ENCODE measurements at places on chromosomes 7 and 10.
A peak's percentile ranks its signal among the peaks of the same experiment; 100 is the strongest.

- DNase-seq: no peak
Observed at GRCh38 chr10:113959383-113959760, 84.3 kb upstream of the ADRB1 start.

GRCh38 chr7:16637379-16637778 is 8.2 kb downstream of the ANKMY2 start:
- DNase-seq: no peak

DNA sequence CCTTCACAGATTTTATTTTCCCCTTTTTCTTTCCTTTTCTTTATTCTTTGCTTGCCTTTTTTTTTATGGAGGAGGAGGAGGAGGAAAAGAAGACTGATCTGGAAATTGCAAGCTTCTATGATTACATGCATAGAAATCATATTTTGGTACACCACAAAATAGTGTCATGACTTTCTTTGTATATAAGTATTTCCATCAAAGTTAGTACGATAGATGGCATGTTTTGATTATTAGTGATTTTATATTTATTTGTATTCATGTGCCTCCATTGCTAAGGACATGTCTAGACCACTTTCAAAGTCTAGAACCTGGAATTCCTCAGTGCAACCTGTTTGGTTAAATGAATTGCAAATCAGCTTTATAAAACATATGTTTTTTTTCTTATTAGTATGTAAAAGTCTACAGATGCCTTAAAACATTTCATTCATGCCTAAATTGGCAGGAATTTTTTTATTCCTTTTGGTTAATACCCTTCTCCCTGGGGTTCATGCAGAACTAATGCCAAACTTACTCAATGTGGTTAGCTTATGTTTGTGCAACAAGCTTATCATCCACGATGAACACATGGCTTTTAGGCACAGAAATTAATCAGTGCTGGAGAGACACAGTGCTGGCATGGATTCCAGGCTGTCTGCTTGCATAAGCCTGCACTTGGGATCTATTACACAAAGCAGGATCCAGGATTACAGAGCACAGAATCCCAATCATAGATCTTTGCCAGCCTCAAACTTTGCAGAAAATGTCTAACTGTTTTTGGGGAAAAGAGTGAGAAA is 213.1 kb downstream of the CHRM2 start:
- peak; percentile 92 for DNase-seq

- DNase-seq: no peak
Observed at GRCh38 chr10:28920091-28920490, 242.8 kb downstream of the BAMBI start.

DNA sequence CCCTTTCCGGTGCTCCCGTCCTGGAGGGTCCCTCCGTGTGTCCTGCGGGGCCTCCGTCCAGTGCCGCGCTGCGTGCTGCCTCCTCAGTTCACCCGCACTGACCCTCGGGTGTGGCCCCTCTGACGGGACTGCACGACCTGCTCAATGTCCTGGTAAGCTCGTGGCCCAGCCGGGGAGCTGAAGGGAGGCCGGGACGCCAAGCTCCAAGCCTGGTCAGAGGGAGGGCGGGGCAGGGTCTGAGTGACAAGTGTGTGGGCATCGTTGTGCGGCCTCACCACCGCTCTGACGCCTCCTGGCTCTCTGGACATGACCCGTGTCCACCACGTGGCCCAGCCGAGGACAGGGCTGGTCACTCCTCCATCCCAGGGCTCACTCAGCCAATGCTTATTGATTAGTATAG is 25.9 kb downstream of the FAM20C start:
- DNase-seq: no peak

DNA sequence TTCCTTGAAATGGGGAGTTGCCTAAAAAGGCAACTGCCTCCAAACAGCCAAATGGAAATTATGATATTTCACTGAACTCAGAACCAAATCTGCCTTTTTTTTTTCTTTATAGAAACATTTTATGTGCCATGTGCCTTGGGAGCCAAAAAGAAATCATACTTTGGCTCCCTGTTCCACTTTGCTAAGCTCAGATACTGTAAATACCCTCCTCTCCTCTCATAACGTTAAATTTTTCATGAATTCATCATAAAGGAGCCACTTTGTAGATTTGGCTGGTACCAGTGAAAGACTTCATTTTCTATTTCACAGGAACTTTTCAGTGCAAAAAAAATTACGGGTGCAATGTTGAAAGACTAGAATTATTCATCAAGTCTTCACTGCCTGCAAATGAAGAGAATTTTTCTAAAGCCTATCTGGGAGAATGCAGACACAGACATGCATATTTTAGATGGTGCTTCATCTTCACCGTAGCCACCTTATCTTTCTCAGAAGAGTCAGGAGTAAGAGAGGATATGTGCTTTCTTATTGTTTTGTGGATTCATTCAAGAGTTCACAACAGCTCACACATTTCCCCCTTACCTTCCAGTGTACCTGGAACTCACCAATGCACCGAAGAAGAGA is 742.3 kb upstream of the GALNT17 start:
- DNase-seq: no peak

GRCh38 chr7:111094419-111094818 is 3.5 kb downstream of the LRRN3 start:
- no peak for DNase-seq

DNA sequence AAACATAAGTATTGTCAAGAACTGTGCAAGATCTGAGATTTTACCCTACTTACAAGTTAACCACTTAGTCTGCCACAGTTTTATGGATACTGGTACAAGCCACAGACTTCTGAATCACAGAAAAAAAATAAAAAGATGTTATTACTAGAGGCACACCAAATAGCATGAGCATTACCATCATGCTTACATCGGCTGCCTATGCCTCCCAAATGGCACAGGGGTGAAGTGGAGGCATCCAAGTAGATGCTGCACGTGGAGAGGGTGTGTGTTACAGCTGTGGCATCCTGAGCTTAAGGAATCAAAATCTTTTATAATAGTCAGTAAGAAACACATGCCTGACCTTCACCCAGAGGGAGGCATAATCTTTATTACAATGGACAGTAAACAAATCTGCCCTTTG is 207.8 kb downstream of the TFEC start:
- no peak for DNase-seq

DNA sequence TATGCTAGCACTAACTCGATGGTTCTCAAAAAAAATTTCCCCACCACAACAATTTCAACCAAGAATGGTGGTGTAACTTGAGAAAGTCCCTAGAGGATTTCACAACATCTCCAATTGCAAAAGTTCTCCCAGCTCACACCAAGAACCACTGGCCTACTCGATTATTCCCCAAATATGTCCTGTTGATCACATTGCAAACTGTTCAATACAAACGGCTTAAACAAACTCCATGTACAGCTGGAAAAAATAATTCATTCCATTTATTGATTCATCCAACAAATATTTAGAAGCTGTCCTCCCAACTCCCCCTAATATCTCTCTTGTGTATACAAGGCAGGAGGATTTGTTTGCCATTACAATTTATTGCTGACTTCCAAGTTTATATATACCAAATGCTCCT is 19.1 kb downstream of the TMEM176B start:
- DNase-seq: no peak

- DNase-seq: no peak
Observed at GRCh38 chr10:112715581-112715980, 234.5 kb upstream of the TCF7L2 start.

DNA sequence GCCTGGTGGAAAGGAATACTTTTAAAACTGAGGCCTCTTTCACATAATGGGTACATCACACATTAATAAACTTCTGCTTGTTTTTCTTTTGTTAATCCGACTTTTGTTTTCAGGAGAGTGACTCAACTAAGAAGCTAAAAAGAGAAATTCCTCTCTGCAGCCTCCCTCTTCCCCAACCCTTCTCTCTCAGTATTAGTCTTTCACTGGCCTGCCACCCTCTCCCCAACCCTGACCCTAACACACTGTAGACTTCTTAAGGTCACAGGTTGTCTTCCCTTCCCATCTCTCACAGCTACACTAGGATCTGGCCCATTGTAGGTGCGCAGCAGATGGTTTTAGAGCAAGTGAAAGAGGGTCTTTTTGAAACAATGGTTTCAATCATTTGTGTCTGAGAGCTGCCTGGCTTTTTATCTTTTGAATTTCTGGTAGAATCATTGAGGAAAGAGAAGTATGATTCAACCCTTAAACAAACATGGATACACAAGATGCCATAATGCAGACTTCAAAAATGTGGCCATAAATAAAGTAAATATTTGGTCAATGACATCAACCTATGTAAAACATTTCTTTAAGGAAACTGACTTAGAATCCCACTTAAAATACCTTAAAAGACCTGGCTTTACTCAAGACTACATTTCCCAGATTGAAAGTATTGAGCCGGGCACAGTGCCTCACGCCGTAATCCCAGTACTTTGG is 17.9 kb upstream of the FFAR4 start:
- no peak for DNase-seq

- DNase-seq: no peak
Observed at GRCh38 chr7:116241291-116241690, 31.0 kb downstream of the TES start.

GRCh38 chr10:122181876-122182275 is 89.2 kb upstream of the BTBD16 start:
- peak; percentile 50 for DNase-seq

Data from RPMI7951 (cell line).